ENCODE measurements at places on chromosomes 11 and 22. TPM values are rescaled to one million over a fixed set of nuclear protein-coding genes. Genes with fewer than 3 reads are reported as not detected.

BACE1 gene
- total RNA-seq: 23.4 TPM

- peaks cover 59% of the 10 kb centered on the region for H3K4me1 ChIP-seq
- peaks cover 43% of the 10 kb centered on the region for H3K36me3 ChIP-seq
- DNase-seq: no peak
- H3K27me3 ChIP-seq: no peaks in the 10 kb centered on the region
- no peak overlapping the region for H3K4me3 ChIP-seq
- H3K27ac ChIP-seq: no peak overlapping the region
Observed at GRCh38 chr11:65338676-65339075, 5.0 kb downstream of the DPF2 start.

CLDN5 gene
- 103 TPM for total RNA-seq

IPO7 gene
- 186 TPM for total RNA-seq

DNA sequence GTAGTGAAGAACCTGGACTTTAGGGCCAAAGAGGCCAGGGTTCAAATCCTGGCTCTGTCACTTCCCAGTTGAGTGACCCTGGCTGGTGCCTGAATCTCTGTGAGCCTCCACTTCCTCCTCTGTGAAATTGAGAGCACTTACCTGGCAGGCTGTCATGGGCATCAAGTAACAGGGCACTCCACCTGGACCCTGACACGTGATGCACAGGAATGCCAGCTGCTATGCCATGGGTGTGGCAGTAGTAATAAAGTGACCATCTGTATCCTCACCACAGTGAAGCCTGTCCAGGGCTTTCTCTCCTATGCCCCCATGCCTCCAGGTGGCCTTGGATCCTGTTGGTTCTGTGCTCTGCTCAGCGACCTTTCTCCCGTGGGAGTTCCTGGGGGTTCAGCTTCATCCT lies 29.8 kb upstream of the PPP6R3 start:
- H3K4me3 ChIP-seq: no peak overlapping the region
- no peaks in the 10 kb centered on the region for H3K4me1 ChIP-seq
- H3K27me3 ChIP-seq: no peaks in the 10 kb centered on the region
- H3K27ac ChIP-seq: no peak overlapping the region
- no peak for DNase-seq

DNA sequence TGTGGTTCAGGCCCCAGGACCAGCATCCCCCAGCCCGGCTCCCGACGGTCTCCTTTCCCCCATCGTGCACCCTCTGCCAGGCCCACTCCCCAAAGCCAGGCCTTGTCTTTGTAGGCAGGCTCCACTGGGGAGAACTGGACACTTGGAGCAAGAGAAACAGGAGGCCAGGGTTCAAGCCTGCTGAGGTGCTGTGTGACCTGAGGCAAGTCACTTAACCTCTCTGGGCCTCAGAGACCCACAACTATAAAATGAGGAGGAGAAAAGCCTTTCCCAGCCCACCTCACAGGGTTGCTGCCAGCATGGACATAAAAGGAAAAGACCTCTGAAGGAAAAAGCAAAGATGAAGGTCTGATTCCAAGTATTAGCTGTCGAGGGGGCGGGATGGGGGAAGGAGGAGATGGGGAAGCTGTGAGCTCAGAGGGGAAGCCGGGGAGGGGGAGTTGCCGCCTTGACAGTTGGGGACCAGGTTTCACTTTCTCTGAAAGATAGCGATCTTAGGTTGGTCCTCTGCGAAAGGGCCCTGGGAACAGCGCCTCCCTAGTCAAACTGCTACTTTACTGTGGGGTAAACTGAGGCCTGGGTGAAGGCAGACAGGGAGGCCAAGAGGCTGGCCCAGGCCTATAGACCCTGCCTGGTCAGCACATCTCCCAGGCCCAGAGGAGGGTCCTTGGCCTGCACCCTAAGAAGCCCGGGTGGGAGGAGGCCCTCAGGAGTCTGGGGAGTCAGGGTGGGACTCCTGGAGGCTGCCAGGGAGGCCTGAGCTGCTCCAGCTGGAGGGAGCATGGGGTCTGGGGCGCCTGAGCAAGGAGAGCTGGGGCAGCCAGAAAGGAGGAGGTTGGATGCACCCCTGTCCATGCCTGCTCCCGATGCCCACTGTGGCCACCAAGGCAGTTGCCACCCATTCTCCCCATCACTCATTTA lies 991 bp upstream of the OSM start:
- no peak overlapping the region for H3K27ac ChIP-seq
- DNase-seq: no peak
- H3K4me1 ChIP-seq: peaks cover 13% of the 10 kb centered on the region
- H3K27me3 ChIP-seq: peaks cover 4% of the 10 kb centered on the region
- no peaks in the 10 kb centered on the region for H3K36me3 ChIP-seq

DNA sequence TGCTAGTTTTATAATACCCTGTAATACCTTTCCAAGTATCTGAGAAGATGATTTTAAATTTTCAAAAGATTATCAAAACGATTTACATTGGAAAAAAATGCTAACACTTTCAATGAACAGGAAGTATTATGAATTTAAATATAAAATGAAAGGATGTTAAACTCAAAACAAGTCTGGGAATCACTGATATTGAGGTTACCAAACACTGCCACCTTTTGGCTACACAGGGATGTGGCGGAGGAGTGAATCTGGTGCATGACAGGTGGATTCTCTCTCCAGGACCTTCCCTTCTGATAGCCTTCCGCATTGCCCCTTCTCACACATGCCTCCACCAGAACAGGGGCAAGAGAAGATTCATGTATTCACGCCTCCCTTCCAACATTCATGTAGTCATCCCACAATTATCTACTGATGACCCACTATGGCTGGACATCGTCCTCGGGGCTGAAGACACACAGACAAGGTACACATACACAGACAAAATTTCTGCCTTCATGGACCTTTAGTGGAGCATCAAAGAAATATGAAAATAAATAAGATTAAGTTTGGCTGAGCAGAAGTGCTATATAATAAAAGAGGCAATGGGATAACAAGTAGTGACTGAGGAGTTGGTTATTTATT lies 34.7 kb downstream of the ATG16L2 start:
- H3K27me3 ChIP-seq: no peaks in the 10 kb centered on the region
- H3K4me1 ChIP-seq: no peaks in the 10 kb centered on the region
- no peaks in the 10 kb centered on the region for H3K36me3 ChIP-seq
- no peak for DNase-seq
- no peak overlapping the region for H3K27ac ChIP-seq

DNA sequence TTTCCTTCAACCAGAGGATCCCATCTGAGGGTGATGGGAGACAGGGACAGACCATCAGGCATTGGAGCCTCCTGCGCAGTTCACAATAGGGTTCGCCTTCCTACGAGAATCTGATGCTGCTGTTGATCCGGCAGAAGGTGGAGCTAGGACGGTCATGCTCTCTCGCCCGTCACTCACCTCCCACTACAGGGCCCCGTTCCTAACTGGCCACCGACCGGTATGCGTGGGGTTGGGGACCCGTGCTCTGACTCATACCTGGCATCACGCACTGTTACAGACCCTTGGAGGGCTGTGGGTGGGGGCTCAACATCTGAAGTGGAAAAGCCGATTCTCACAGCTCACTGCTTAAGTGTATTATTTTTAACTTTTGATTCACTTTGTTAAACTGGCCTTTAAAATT lies 402.3 kb downstream of the BRD1 start:
- DNase-seq: no peak
- H3K27me3 ChIP-seq: no peaks in the 10 kb centered on the region
- no peaks in the 10 kb centered on the region for H3K36me3 ChIP-seq
- no peaks in the 10 kb centered on the region for H3K4me1 ChIP-seq

GRCh38 chr22:42957958-42958357 lies 57.0 kb downstream of the PACSIN2 start:
- no peak for DNase-seq
- no peaks in the 10 kb centered on the region for H3K27me3 ChIP-seq
- no peaks in the 10 kb centered on the region for H3K36me3 ChIP-seq
- peaks cover 87% of the 10 kb centered on the region for H3K4me1 ChIP-seq

- no peak overlapping the region for H3K4me3 ChIP-seq
- H3K4me1 ChIP-seq: no peaks in the 10 kb centered on the region
- no peaks in the 10 kb centered on the region for H3K27me3 ChIP-seq
- H3K36me3 ChIP-seq: no peaks in the 10 kb centered on the region
Observed at GRCh38 chr11:66919923-66920322, 38.3 kb downstream of the PC start.

Data from esophagus muscularis mucosa (tissue), 4 donors.